ENCODE measurements at places on chromosomes 7 and 10.

GRCh38 chr10:113158183-113158582 is 208.1 kb downstream of the TCF7L2 start:
- H3K4me1 ChIP-seq: no peaks in the 10 kb centered on the region
- no peaks in the 10 kb centered on the region for H3K27me3 ChIP-seq
- H3K36me3 ChIP-seq: peaks cover 2% of the 10 kb centered on the region
- DNase-seq: no peak
- no peak overlapping the region for H3K4me3 ChIP-seq
- no peak overlapping the region for H3K27ac ChIP-seq

GRCh38 chr7:20991544-20991943 is 204.9 kb upstream of the SP8 start:
- no peaks in the 10 kb centered on the region for H3K27me3 ChIP-seq
- no peaks in the 10 kb centered on the region for H3K36me3 ChIP-seq
- no peak overlapping the region for H3K27ac ChIP-seq
- DNase-seq: no peak

GRCh38 chr10:8069108-8069507 is 14.6 kb downstream of the GATA3 start:
- no peak overlapping the region for H3K27ac ChIP-seq
- no peak overlapping the region for H3K4me3 ChIP-seq
- peaks cover 93% of the 10 kb centered on the region for H3K36me3 ChIP-seq
- no peaks in the 10 kb centered on the region for H3K27me3 ChIP-seq
- no peak for DNase-seq
- peaks cover 39% of the 10 kb centered on the region for H3K4me1 ChIP-seq

GRCh38 chr7:36441344-36442022 is 51.8 kb downstream of the ANLN start:
- no peaks in the 10 kb centered on the region for H3K36me3 ChIP-seq
- no peak overlapping the region for H3K27ac ChIP-seq
- no peak overlapping the region for H3K4me3 ChIP-seq
- no peaks in the 10 kb centered on the region for H3K27me3 ChIP-seq
- DNase-seq: no peak

DNA sequence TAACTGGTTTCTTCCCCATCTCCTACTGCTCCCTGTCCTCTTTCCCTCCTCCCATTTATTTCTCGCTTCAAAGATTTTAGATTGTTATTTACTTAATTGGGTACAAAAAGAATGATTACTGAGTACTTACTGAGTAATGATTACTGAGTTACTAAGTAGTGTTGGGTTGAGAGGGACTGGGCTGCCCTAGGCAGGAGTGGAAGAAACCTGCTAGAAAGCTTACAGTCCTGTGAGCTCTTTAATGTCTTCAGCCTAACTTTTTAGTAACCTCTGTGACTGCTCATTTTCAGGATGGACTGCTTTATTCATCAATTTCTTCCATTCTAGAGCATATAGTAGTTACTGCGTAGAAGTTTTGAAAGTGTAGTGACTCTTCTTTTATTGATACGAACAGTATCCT is 7.6 kb downstream of the PHF14 start:
- DNase-seq: no peak
- no peaks in the 10 kb centered on the region for H3K4me1 ChIP-seq
- no peak overlapping the region for H3K27ac ChIP-seq
- no peaks in the 10 kb centered on the region for H3K27me3 ChIP-seq
- no peak overlapping the region for H3K4me3 ChIP-seq

DNA sequence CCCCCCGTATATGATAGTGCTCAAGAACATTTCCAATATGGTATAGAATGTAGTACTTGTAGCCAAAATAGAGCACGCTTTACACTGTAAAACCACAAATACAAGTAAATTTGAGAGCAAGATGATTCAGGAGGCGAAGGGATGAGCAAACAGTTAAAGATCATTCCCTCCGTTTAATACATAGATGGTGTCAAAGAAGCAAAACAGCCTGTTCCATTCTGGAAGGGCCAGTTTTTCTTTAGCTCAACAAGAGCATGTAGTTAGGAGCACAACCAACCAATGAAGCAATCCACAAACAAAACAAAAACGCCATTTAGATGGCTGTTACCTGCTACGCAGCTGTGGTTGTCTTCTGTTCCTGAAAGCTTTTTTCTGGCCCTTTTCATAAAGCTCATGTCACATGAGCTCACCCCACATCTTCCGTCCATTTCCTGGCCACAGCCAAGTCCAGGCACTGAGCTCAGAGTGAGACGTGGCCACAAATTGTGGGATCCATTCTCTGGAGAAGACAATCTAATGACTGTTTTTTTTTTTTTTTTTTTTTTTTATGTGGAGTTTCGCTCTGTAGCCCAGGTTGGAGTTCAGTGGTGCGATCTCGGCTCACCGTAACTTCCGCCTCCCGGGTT is 185.6 kb downstream of the FANK1 start:
- no peak for DNase-seq
- H3K36me3 ChIP-seq: no peaks in the 10 kb centered on the region
- H3K27ac ChIP-seq: no peak overlapping the region
- H3K4me3 ChIP-seq: no peak overlapping the region
- no peaks in the 10 kb centered on the region for H3K4me1 ChIP-seq
- no peaks in the 10 kb centered on the region for H3K27me3 ChIP-seq

- H3K4me3 ChIP-seq: no peak overlapping the region
- peaks cover 2% of the 10 kb centered on the region for H3K27me3 ChIP-seq
- no peaks in the 10 kb centered on the region for H3K4me1 ChIP-seq
- DNase-seq: no peak
- H3K27ac ChIP-seq: no peak overlapping the region
- H3K36me3 ChIP-seq: no peaks in the 10 kb centered on the region
Measured at GRCh38 chr10:77667426-77668324, 30.1 kb upstream of the KCNMA1 start.

DNA sequence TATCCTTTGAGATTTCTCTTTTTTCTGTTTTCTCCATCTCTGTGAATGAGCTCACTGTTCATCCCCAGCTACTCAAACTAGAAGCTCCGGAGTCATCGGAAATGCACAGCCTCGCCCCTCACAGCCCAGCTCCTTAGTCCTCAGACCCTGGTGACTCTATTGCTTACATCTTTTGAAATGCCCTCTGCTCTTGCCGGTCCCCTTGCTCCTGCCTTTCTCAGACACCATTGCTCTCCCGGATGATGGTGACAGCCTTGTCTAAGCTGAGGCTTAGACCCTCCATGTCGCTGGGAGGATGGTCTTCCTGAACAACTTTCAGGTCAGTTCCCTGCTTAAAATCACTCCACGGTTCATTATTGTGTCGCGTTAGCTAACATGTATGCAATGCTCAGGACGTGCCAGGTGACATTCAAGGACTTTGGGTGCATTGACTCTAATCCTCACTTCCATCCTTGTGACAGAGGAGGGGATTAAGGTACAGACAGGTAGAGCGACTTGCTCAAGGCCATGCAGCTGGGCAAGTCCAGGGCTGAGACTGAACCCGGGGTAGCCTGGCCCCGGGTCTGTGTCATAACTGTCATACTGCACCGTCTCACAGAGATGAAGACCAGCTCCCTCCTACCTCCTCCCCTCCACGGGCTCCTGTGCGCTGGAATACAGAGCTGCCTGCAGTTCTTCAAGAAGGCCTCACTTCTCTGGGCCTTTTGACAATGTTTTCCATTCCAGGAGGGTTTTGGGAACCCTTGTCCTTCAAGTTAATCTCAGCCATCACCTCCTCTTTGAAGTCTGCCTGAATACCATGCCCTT is 4.3 kb upstream of the UCMA start:
- H3K4me1 ChIP-seq: no peaks in the 10 kb centered on the region
- H3K27me3 ChIP-seq: no peaks in the 10 kb centered on the region
- DNase-seq: no peak
- no peak overlapping the region for H3K4me3 ChIP-seq

DNA sequence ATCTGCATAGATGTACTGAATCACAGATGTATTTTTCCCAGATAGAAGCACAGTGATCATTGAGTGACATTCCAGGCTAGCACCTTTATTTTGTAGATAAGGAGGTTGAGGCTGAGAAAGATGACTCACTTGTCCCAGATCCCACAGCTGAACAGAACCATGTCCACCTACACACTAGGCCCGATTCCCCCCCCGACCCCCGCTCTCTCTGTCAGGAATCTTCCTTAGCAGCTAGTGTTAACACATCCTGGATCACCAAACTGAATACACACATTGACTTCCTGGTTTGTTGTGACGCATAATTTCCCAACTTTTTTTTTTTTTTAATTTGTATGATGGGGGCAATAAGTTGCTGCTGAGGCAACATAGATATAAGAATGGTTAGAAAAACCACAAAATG is 5.2 kb downstream of the SFMBT2 start:
- peaks cover 13% of the 10 kb centered on the region for H3K4me1 ChIP-seq
- H3K27me3 ChIP-seq: no peaks in the 10 kb centered on the region
- peaks cover 7% of the 10 kb centered on the region for H3K36me3 ChIP-seq
- H3K27ac ChIP-seq: no peak overlapping the region
- no peak for DNase-seq

GRCh38 chr7:1219498-1219897 is 13.2 kb upstream of the UNCX start:
- no peak overlapping the region for H3K4me3 ChIP-seq
- peaks cover 9% of the 10 kb centered on the region for H3K27me3 ChIP-seq
- DNase-seq: no peak
- no peak overlapping the region for H3K27ac ChIP-seq
- H3K4me1 ChIP-seq: peaks cover 2% of the 10 kb centered on the region
- no peaks in the 10 kb centered on the region for H3K36me3 ChIP-seq
